ENCODE measurements at places on chromosomes 6 and 20.
A peak's percentile ranks its signal among the peaks of the same experiment; 100 is the strongest.

- DNase-seq: no peak
Observed at GRCh38 chr6:159053781-159054398, 9.1 kb upstream of the TAGAP start.

DNA sequence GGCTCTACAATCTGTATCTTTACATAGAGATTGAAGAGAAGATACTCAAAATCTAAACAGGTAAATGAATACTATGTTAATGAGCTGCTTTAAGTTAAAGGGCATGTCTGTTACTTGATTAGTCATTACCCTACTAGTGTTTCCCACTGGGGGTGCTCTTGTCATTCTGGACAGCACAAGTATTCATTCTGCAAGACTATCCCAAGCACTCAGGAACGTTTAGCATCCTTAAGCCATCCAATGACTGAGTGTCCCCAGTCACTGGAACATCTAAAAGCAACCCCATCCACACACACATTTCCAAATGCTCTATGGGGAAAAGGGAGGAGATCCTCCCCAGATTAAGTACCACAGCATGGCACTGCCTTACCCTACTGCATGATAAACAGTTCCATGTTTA is 25.7 kb downstream of the EZR start:
- peak; percentile 48 for DNase-seq

DNA sequence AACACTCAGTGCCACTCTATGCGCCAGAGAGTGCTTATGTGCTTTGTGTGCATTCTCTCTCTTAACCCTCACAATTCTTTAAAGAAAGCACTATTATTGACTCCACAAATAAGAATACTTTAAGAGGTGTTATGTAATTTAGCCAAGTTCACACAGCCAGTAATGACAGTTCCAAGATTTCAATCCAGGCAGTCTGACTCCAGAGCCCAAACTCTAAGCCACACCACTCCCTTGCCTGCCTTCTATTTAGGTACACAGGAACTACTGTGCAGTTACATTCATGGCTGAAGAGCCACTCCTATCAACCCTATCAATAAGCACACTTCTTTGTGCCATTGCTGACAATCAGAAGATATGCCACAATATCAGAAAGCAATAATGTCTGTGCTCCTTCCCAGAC is 93.3 kb downstream of the PTPRK start:
- DNase-seq: no peak

DNA sequence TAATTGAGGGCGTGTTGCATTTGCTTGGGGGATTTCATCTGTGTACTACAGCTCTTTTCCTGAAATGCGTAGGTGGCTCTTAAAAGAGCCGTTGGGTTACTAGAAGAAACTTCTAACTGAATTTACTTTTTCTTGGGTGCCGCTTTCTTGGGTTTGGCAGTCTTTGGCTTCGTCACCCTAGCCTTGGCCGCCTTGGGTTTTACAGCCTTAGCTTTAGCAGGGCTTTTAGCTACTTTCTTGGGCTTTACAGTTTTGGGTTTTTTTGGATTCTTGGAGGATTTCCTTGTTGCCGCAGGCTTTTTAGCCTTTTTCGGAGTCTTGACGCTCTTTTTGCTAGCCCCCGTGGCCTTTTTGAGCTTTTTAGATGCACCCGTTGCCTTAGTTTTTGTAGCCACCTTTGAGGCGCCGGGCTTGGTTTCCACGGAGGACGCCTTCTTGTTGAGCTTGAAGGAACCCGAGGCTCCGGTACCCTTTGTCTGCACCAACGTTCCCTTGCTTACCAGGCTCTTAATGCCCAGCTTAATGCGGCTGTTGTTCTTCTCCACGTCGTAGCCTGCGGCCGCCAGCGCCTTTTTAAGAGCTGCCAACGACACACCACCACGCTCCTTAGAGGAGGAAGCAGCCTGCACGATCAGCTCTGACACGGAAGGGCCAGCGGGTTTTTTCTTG is 54.5 kb downstream of the TRIM38 start:
- peak; percentile 42 for DNase-seq

- peak; percentile 64 for DNase-seq
Observed at GRCh38 chr20:50120935-50121693, 8.2 kb upstream of the UBE2V1 start.

DNA sequence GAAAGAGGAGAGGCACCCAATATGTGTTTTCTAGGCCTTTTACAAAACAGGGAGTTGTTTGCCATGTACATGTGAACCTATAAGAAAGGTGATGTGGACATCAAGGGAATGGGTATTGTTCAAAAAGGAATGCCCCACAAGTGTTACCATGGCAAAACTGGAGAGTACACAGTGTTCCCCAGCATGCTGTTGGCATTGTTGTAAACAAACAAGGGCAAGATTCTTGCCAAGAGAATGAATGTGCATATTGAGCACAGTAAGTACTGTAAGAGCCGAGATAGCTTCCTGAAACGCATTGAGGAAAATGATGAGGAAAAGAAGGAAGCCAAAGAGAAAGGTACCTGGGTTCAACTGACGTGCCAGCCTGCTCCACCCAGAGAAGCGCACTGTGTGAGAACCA is 13.1 kb downstream of the QRSL1 start:
- no peak for DNase-seq

DNA sequence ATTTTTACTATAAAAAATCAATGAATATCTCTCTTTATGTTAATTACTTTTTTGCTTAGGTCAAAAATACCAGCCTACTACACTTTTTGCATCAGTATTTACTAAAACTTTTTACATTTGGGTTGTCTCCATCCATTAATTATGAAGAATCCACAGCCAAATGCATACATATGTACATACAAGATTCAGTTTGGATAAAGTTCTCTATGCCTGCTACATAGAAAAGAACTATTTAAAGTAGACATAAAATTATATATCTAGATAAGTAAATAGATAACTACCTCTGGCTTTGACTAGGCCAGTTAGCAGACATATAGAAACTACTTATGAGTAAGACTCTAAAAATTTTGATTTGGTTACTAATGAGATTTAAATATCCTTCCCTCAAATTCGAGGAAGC is 12.3 kb downstream of the TDRD6 start:
- no peak for DNase-seq

DNA sequence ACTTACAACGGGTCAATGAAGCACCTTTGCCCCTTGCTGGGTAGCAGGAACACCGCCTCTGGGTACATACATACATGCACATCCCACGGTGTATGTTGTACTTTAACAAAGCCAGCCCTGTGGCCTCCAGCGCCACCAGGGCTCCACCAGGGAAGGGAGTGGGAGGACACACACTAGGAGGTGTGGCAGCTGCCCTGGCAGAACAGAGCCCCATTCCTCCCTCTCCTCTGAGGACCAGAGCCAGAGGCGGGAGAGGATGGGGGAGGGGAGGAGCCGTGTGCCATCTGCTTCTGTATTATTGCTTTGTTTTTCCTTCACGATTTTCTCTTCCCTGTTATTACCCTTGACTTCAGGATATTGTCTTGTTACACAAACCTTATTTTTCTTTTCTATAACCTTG is 105.8 kb upstream of the TRAF3IP2 start:
- DNase-seq: no peak

GRCh38 chr6:63372951-63373533 is 53.3 kb upstream of the LGSN start:
- DNase-seq: no peak

DNA sequence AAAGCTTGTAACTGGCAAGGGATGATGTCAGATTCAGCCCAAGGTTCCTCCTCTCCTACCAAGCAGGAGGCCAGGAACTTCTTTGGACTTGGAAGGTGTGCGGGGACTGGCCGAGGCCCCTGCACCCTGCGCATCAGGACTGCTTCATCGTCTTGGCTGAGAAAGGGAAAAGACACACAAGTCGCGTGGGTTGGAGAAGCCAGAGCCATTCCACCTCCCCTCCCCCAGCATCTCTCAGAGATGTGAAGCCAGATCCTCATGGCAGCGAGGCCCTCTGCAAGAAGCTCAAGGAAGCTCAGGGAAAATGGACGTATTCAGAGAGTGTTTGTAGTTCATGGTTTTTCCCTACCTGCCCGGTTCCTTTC is 14.4 kb downstream of the TNFAIP3 start:
- no peak for DNase-seq

- no peak for DNase-seq
Observed at GRCh38 chr6:45416700-45417099, 39.0 kb upstream of the SUPT3H start.

- DNase-seq: no peak
Observed at GRCh38 chr20:15806105-15806504, 767.1 kb downstream of the KIF16B start.

DNA sequence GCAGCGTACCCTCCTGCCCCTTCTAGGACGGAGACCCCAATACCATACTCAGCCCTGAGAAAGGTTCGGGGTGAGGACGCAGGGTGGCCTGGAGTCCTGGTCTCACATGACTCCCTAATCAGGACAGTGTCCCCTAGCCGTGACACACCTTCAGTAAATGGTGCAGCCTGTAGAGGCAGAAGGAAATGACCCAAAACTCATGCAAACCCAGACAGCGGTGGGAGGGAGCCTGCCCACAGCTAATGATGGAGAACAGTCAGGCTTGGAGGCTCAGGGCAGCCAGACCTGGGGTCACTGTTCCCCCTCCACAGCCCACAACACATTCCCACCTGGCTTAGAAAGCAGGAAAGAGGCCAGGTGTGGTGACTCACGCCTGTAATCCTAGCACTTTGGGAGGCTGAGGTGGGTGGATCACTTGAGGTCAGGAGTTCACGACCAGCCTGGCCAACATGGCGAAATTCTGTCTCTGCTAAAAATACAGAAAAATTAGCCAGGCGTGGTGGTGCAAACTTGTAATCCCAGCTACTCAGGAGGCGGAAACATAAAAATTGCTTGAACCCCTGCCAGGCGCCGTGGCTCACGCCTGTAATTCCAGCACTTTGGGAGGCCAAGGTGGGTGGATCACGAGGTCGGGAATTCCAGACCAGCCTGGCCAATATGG is 8.8 kb upstream of the HMGA1 start:
- DNase-seq: no peak

DNA sequence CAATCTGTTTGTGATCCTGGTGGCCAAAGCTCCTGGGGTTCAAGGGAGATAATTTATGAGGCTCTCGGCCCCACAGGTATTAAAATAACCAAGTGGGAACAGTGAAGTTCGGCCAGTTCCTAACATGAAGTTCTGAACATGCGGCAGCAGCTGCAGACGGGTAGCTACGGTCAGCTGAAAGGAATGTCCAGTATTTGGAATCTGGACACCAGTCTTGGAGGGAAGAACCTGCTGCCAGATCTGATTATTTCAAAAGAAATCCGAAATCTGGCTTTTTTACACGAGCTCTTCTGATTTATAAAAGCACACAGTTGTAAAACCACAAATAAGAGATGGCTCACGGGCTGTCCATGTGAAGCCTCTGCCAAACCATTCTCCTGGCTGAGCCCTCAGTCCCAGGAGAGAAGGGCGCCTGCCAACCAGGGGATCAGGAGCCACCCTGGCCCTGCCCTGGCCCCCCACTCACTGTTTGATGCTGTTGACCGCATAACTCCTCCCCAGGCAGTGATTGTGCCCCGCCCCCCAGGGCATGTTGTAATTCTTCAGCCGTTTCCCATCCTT is 28.2 kb upstream of the KCNB1 start:
- no peak for DNase-seq

GRCh38 chr6:145241039-145241438 is 494.3 kb downstream of the EPM2A start:
- DNase-seq: no peak

GRCh38 chr20:56859039-56859800 is 230.1 kb downstream of the TFAP2C start:
- no peak for DNase-seq

DNA sequence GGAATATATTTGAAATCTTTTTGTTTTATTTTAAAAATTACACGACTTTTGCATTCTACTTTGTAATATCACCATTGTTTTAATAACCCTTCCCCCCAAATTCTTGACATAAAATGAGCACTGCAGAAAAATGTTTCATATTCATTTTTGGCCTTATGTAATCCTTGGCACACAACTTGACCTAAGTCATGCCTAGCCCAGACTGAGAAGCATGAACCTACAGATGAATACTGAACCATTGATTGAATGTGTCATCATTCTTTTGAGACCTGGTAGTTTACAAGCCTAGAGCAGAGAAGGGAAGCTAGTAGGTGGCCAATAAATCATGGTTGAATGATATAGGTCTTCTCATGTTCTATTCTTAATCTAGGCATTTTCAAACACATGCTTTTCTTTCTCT is 89.4 kb upstream of the EDN1 start:
- no peak for DNase-seq

GRCh38 chr6:11374036-11375010 is 141.9 kb upstream of the NEDD9 start:
- no peak for DNase-seq

- DNase-seq: no peak
Observed at GRCh38 chr6:96784650-96785049, 52.6 kb downstream of the GPR63 start.

- DNase-seq: peak; percentile 37
Observed at GRCh38 chr20:59525500-59526241, 78.7 kb upstream of the PHACTR3 start.

DNA sequence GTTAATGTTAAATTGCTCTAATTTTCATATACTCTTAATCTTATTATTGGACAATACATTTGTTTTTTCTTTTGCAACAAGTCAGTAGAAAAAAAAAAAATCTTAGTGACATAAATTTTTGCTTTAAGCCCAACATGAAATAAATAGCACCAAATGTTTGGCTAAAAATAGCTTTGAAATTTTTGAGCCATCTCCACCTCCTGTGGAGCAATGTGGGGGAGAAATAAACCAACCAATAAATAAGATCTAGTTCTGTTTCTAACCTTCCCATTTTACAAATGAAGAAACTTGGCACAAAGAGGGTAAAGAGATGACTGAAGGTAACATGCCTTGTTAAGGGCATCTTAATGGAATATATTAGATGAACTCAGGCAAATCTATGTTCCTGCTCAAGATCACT is 91.4 kb downstream of the PRKN start:
- DNase-seq: no peak

DNA sequence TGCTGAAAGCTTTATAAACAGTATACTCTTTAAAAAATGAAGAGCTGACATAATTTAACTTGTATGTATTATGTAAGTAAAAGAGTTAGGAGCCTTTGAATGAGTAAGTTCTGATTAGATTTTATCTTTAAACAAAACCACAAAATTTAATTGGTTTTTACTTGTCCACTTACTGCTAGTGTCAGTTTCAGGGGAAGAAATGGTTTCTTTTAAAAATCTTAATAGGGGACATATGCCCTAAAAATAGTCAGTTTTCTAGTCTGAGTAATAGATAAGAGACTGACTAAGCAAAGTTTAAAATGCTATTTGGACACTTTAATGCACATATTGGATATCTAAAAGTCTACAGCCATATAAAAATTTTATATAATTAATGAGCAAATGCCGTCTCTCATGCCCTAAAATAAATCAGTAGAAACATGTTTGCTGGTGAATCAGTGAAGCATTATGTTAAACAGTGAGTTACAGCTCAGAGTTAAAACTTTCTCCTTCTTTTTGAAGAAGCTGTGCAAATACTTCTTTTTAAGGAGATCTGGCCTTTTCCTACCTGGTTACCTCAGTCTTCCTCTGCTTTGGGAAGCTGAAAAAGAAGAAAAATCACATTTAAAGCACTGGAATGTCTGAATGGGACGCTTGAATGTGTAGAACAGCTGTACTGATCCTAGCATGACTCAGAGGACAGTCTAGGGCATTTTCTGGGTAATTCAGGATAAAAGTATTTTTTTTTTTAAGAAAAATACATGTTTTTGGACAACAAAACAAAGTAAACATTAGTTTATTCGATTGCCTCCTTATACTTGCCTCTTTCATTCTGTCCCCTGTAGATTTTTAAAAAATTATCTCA is 55.3 kb downstream of the CDH26 start:
- no peak for DNase-seq

- no peak for DNase-seq
Observed at GRCh38 chr6:2037237-2037926, 208.0 kb downstream of the GMDS start.
